ENCODE measurements at places on chromosomes 2 and 18. TPM values are rescaled to one million over a fixed set of nuclear protein-coding genes. Genes with fewer than 3 reads are reported as not detected.

DPP10 gene
- total RNA-seq, result 0.74 TPM

STARD7 gene
- total RNA-seq, result 144 TPM

DPP4 gene
- 178 TPM for total RNA-seq

ZSCAN30 gene
- 14.8 TPM for total RNA-seq

MPP4 gene
- 0.89 TPM for total RNA-seq

GKN2 gene
- total RNA-seq, result not detected

REL gene
- 3.9 TPM for total RNA-seq

ZNF638 gene
- 123 TPM for total RNA-seq

NOSTRIN gene
- total RNA-seq, result not detected

GIGYF2 gene
- total RNA-seq, result 45.4 TPM

KCNG2 gene
- total RNA-seq, result not detected

EFHD1 gene
- total RNA-seq, result not detected

CKAP2L gene
- total RNA-seq, result 2.1 TPM

LYG2 gene
- not detected for total RNA-seq

IL36RN gene
- total RNA-seq, result not detected

PAIP2B gene
- 0.30 TPM for total RNA-seq

CCDC102B gene
- 2.4 TPM for total RNA-seq

POTEC gene
- not detected for total RNA-seq

FOXD4L1 gene
- total RNA-seq, result 0.30 TPM

RTP5 gene
- not detected for total RNA-seq

PPP3R1 gene
- 29.1 TPM for total RNA-seq

LMAN2L gene
- total RNA-seq, result 37.8 TPM

MAP3K19 gene
- not detected for total RNA-seq

CYP26B1 gene
- total RNA-seq, result not detected

Data from smooth muscle cell of the umbilical artery (primary cell).